ENCODE measurements at places on chromosomes 12 and 14.

DNA sequence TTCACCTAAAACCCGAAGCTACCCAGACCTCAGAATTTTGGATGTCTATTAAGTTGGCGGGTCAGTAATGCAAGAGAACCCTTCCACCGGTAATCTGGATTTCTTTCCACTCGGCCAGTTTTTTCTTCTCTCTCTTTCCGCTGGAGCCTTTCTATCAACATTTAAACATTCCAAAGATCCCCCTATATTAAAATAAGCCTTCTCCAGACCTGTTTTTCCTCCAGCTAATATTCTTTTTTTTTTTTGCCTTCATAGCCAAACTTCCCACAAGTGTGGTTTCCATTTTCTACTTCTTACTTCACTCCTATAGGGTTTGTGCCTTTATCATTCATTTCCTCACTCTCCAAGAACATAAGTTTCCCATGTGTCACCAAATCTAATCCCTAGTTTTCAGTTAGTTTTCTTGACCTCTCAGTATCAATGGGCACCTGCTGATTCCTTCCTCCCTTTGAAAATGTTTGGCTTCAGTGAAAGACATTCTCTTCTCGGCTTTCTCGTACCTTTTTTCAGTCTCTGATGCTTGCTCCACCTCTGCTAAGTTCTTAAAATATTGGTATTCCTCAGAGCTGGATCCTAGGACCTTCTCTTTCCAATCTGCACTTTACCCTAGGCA lies 583 bp upstream of the SDR39U1 start:
- DNase-seq: peak; percentile 20

DNA sequence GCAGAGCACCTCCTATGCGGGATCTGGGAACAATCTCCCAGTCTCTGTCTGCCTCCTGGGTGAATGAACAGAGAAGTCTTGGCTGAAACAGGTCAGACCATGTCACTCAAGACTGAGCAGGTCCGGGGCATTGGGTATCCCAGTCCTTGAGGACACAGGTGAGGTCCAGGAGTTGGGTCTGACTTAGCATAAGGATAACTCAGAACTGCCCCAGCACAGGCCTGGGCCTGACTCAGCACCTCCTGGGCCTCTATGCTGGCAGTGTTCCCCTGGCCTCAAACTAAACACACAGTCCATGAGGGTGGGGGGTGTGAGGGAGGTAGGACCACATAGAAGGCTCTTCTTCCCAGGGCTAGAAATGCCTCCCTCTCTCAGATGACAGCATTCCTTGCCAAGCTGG lies 1.5 kb upstream of the SDR9C7 start:
- DNase-seq: no peak

DNA sequence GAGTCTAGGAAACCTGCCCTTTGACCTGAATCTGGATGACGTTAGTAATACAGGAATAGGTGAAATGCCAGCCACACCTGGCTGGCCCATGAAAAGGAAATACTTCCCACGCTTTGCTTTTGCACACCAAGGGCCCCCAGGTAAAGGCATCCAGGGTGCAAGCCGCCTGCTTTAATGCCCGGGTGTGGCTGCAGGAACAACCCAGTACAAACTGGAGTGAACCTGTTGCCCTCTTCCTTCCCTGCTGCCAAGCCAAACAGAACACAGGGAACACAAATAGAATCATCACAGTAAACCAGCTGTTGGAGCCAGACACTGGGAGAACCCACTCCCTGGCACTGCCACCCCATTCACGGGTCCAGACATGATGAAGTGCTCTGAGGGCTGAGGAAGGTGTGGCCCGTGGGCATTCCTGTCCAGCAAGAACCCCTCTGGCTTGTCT lies 24.2 kb upstream of the FOS start:
- no peak for DNase-seq

GRCh38 chr12:46547421-46548354 lies 175.1 kb upstream of the SLC38A2 start:
- DNase-seq: no peak

- DNase-seq: no peak
Measured at GRCh38 chr14:36619853-36620252, 37.4 kb upstream of the NKX2-8 start.

GRCh38 chr12:131122631-131123030 lies 168.9 kb downstream of the ADGRD1 start:
- no peak for DNase-seq
